ENCODE measurements at places on chromosomes 3 and 15.

DNA sequence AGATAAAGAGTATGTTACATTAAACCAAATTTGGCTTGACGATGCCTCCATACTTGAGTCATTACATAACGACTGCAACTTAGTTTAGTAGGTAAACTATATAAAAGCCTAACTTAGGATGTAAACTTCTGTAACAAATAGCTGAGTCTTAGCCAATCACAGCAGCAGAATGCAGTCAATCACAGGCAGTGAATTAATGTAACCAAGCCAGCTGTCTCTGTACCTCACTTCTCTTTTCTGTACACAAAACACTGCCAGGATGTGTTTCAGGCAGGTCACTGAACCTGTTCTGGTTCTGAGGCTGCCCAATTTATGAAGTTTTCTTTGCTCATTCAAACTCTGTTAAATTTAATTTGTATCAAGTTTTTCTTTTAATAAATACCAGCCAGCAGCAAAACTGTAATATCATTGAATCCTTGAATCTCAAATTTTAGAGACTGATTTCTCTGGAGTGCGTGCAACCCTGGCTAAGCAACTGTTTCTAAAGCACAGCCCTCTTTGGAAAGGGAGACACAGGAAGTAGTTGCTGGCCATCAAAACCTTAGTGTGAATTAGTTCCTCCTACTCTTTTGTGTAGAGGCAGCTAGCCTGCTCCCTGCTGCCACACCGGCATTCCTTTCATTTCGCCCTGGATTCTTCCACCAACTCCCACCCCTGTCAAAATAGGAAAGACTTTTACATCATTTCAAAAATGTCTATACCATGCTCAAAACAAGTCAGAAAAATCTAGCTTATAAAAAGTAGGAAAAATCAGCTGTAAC is 15.2 kb downstream of the RFTN1 start:
- no peak for DNase-seq

GRCh38 chr3:41963823-41964222 is 1.9 kb upstream of the ULK4 start:
- no peak for DNase-seq

DNA sequence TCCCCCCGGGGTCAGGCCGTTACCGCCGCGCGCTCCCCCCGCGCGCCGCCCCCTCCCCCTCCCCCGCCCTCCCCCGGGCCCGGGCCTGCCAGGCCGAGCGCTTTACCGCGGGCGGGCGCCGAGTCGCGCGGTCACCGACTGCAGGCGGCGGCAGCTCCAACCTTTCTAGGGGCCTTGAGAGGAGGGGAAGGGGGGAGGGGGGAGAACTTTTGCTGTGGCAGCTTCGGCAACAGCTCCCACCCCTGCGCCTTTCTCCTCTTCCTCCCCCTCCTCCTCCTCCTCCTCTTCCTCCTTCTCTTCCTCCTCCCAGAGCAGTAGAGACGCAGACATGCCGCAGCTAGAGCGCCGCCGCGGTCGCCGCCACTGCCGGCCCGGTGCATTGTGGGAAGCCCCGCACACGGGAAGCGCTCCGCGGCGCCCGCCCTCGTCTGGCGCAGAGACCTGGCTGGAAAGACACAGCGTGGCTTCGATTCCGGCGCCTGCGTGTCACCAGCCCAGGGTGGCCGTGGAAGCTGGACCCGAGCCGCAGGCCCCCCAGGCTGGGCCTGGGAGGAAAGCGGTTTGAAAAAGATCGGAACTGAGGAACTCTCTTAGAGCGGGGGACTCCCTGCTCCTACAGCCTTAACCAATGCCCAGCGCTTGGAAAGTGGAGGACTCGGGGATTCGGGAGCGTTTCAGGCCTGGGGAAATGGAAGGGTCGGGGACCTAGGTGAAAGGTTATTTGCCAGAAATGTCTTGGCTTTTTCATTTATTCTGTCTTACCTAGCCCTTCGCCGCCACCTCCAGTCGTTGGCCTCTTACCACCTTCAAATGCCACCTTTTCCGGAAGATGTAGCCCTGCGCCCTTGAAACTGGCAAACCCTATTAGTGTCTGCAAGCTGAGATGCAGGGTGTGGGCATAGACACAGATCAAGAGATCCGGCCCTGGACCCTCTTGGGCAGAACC is at the start of gene ZNF148:
Gene ZNF148 (minus strand): TSS at position 330 of the 946 bp plus-strand sequence. CDS start 61,685 bp downstream, outside the sequence.
- peak; percentile 96 for DNase-seq

- no peak for DNase-seq
These were observed 27.4 kb upstream of the BOC start for GRCh38 chr3:113183748-113184661.

GRCh38 chr3:34891941-34892340 is 747.4 kb upstream of the ARPP21 start:
- DNase-seq = no peak

DNA sequence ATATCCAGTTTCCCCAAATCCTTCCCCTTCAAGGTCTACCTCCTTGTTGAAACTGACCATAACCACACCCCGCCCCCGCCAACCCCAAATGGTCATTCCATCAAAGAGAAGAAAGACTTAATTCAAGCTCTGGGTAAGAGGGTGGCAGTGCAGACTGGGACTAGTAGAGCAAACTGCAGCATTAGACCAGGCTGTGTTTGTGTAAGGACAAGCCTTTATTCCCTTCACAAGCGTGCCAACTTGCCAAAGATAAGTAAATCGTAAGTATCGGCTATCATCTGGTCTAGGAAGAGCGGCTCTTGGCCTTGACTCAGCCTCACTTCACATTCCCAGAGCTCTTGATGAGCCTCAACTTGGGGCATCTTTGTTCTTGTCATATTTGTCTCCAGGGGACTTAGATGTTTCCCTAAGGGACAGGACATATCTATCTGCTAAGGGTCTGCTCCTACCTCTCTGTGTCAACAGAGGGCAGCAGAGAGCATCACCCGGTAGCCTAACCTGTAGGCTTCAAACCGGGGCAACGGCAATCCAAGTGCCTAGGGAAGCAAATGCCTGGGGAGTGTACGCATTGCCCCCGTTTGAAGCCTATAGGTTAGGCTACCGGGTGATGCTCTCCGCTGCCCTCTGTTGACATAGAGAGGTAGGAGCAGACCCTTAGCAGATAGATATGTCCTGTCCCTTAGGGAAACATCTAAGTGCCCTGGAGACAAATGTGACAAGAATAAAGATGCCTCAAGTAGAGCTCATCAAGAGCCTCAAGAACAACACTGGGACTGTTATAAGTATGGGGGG is 8.9 kb upstream of the MAP3K13 start:
- peak; percentile 51 for DNase-seq

DNA sequence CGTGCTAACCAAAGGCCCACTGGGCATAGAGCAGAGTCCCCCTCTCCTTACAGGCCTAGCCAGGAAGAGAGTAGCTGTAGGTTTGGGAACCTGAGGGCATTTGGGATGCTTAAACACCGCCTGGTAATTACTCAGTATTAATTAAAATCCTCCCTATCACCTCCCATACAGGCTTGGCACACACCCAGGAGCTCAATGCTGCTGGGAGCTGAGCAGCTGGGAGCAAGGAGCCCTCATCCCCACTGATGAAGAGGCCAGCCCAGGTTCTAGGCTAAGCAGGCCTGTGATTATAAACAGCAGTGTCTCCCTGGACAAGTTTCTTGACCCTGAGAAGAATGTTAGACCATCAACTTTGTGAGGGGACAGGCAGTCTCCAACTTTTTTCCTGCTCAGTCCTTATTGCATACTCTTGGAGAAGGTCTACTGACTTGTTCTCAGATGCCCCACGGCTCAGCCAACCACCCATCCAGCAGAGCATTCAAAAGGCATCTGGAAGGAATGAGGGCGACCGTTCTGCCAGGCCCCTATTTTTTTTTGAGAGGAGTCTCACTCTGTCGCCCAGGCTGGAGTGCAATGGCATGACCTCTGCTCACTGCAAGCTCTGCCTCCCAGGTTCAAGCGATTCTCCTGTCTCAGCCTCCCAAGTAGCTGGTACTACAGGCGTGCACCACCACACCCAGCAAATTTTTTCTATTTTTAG is 1.3 kb upstream of the PRKAR2A start:
- no peak for DNase-seq

- DNase-seq = no peak
These were observed 187.9 kb upstream of the LPP start for GRCh38 chr3:187966096-187966495.

DNA sequence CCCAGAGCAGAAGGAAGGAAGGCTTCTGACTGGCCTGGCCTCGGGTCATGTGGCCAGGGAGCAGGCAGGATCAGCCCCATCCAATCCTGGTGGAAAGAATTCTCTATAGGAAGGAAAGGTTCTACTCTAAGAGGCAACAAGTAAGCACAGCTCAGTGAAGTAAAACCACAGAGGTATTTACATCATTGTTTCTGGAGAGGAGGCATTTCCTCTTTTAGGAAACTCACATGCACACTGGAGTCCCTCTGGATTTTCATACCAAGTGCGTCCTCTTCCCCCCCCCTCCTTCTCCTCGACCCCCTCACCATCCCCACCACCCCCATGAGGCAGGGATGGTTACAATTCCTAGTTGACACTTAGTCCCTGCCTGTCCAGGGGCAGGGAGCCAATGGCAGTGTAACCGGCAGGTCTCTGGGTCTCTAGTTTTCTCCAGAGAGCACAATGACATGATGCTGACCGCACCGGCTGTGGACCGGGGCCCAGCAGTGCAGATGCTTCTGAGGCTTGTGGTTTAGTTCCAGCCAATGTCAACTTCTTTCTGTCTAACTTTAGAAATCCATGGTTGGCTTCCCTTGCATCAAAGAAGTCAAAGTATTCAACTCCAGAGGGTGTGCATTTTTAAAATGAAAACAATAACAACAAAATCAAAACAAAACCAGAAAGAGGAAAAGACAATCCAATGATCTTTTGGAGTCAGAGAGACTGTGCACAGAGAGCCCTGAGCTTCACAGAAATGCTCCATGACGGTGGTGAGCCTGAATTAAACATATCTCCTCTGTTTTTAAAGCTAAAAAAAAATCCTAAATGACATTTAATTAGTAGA is 230.3 kb upstream of the TLE3 start:
- peak; percentile 66 for DNase-seq

DNA sequence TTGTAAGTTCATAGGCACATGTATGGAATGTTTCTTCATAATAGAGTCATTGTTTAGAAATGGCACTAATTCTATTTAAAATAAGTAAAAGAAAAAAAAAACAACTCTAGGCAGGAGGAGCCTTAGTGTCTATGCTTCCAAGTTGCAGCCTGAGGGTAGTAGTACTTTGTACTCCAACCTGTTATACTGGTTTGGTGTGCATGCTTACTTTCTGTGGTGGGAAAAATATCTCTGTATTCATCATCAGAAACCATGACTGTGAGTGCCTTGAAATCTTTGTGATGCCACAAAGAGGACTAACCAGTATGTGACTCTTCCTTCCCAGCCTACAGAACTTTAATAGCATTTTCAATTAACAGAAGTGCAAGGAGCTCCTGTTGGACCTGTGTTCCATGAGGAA is 4.4 kb downstream of the NAALADL2 start:
- DNase-seq = no peak

- peak; percentile 38 for DNase-seq
These were observed 1035.3 kb downstream of the FHIT start for GRCh38 chr3:60215946-60216345.

DNA sequence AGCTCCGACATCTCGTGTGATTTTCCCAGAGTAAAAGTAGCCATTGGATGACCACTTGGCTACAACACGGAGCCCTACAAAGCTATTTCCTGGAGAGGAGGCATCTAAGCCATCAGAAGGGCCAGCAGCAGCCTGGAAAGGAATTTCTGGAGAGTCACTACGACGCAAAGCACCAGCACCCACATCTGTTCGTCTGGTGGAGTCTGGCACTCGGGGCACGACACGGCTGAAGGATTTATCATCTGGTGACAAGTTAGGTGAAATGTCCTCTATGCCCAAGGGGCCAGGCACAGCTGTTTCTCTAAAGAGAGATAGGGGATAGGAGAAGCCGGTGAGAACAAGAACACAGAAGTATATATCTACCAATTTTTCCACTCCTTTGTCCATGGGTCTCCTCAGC is 49.5 kb downstream of the TUBGCP4 start:
- no peak for DNase-seq

DNA sequence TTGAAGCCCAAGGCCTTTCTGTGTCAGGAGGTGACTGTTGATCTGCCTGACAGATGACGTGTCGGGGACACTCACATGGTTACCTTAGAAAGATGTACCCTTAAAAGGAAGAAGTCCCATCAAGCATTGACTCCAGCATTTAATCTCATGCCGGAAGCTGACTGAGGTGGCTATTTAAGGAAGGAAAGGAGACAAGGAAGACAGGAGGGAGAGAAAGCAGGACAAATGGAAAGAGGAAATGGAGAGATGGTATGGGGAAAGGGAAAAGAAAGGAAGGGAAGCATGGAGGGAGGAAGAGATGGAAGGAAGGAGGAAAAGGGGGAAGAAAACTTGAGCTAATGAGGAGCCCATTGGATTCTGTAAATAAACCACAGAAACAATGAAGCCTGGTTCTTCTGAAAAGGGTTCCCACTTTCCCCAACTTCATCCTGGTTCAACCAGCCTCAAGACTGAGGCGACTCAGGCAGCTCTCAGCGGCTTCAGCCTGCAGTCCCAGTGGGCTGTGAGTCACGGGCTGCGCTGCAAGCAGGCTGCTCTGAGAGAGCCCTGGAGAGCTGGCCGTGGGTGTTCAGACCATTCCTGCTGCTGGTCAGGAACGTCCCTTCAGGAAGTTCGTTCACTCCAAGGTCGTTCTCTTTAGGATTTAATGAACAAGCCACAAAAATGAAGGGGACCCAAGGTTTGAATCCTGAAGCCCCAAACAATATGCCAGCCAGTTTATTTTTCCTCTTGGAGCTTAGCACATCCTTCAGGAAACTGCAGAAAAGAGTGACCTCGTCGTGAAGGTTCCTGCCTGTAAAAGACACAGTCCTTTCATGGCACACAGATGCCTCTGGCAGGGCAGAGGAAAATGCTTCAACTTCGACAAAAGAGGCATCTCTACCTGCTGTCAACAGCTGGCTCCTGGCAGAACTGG is 69.6 kb upstream of the THBS1 start:
- DNase-seq = peak; percentile 87

GRCh38 chr15:76190070-76190564 is 121.2 kb downstream of the ETFA start:
- DNase-seq = no peak

DNA sequence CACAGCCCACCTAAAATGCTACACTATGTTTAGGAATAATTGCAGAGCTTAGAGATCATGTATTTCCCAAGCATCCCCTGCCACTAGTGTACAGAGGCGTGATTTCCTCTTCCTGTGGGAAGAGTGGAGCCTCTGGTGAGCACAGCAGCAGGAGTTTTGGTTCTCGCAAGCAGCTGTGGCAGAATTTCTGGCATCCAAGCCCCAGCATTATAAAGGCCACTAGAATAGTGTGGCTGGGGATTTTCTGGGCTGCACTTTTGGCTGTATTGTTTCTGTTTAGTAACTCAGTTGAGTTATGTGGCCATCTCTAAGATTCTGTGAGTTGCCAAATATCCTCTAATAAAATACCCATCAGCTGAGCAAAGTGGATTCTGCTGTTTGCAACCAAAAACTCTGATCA is 64.7 kb downstream of the GPR176 start:
- DNase-seq = no peak

GRCh38 chr3:27483117-27484014 is 818 bp downstream of the SLC4A7 start:
- peak; percentile 71 for DNase-seq

DNA sequence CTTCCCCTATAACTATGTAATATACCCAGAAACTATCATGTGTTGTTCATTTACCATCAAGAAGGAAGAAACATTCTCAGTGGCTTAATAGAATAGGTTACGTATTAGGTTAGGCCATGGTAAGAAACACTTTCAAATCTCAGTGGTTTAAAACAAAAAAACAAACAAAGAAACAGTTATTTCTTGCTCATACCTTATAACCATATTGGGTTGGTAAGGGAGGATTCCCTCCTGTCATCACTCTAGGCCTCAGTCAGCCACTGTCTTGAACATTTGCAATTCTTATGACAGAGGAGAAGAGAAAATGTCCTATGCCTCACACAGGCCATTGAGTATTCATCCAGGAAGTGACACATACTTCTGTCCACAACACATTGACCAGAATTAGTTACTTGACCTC is 727.7 kb upstream of the NECTIN3 start:
- DNase-seq = no peak

- DNase-seq = no peak
These were observed 65.8 kb downstream of the CHST2 start for GRCh38 chr3:143185401-143185800.
